ENCODE measurements at places on chromosomes 16 and 17.

DNA sequence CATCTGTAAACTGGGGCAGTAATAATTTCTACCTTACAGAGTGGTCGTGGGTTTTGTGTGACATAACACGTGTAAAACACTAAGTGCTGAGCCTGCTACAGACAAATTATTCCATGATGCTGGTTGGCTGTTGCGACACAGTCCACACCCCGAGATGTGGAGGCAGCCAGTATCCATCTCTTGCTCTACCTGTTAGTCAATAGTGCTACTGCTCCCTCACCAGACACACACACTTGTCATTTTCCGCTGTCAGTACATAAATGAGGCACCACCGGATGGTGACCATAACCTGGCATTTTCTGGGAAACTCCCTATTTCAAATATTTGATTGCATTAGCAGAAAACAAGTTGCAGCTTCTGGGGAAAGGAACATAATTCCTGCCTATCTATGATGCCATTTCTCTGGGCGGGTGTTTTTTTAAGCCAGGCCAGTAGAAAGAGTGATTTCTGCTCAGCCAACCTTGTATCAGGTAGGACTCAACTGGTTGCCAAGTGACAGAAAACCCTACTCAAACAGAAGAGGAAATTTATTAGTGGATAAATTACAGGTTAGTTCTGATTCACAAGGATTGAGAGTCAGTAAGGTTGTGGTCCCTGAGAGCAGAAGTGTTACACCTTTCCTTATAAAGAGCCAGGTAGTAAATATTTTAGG lies 24.1 kb downstream of the DNAJA2 start:
- peak; percentile 20 for DNase-seq

DNA sequence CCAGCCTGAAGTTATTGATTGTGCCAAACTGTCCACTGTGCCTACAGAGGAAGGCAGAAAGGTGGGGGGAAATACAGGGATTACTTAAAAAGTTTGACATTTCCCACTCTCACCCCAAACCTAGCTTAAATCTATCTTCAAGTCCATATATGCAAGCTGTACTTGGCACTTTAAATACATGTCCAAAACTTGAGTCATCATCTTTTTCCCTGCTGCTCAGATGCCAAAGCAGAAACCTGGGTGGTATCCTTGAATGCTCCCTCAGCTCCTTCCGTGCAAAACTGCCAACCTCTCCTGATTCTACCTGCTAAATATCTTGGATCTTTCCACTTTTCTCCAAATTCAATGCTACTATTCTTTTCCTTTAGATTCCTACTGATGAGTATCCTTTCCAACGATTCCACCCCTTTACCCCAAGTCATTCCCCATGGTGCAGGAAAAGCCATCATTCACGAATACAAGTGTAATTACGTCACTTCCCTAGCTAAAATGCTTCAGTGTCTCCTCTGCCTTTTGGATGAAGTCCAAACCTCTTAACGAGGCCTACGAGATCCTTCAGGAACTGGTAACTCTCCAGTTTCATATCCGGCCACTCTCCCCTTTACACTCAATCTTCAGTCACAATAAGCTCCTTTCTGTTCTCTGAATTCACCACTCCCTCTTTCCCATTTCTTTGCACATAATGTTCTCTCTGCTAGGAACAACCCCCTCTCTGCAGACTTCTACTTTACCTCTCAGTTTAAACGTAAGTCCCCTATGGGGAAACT lies 9.3 kb downstream of the BECN1 start:
- no peak for DNase-seq

DNA sequence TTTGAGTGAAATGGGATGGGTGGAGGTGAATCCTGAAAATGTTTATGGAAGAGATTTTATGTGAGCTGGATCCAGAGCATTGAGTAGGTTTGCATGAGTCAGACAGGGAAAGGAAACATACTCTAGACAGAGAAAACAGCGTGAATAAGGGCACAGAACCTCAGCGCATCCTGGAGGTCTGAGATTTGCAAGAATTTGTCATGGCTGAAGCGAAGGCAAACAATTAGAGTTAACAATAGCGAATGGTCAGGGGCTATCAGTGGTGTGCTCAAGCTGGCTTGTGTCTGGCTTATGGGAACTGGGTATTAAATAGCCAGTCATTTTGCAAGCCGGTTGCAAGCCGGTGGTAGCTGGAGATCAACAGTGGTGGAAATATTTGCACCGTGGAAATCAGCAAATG lies 36.4 kb downstream of the MAP2K6 start:
- DNase-seq, result no peak

GRCh38 chr16:69691980-69692911 lies 34.1 kb downstream of the NQO1 start:
- DNase-seq, result no peak

GRCh38 chr17:73297934-73298861 lies 13.6 kb downstream of the CDC42EP4 start:
- DNase-seq, result no peak

DNA sequence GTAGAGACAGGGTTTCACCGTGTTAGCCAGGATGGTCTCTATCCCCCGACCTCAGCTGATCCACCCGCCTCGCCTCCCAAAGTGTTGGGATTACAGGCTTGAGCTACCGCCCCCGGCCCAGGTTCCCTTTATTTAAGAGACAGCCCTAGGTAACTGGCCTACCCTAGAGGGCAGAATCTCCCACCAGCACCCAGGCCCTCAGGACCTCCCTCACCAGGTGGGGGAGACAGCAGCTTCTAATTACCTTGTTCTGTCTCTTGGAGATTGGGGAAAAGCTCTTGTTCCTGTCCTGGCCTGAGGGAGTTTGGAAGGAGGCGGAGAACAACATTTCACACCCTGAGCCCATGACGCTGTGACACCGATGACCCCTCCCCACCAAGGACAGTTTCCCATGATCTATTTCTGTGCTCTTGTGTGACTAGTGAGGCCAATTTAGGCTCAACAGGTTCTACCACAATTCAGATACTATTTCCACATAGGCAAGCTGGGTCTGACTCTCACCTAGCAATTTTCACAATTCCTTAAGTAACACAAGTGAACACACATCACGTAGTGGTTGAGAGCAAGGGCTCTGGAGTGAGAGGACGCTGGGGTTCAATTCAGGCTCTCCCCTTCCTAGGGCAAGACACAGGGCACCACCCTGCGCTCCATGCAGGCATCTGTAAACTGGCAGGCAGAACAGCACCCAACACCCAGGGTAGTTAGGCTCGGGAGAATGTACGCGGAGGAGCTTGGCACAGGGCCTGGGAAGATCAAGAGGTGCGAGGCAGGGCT lies 20.4 kb downstream of the HDAC5 start:
- DNase-seq, result no peak

- no peak for DNase-seq
Measured at GRCh38 chr16:50902457-50902856, 160.6 kb downstream of the CYLD start.

DNA sequence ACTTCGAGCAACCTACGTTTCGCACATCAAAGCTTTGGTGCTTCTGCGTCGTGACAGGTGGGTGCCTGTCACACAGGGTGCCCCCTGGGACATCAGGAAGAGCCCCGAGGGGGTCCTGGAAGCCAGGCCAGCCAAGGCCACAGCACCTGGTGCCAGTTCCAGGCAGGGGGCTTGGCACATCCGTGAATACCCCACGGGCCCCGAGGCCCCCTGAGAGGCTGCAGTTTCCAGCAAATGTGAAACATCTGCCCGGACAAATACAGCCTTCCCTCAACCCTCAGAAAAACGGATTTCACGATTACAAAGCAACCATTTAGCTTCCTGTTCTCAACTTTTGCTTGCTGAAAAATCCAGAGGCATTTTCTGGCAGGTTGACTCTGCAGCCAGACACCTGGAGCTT lies 109.3 kb upstream of the METRNL start:
- no peak for DNase-seq

DNA sequence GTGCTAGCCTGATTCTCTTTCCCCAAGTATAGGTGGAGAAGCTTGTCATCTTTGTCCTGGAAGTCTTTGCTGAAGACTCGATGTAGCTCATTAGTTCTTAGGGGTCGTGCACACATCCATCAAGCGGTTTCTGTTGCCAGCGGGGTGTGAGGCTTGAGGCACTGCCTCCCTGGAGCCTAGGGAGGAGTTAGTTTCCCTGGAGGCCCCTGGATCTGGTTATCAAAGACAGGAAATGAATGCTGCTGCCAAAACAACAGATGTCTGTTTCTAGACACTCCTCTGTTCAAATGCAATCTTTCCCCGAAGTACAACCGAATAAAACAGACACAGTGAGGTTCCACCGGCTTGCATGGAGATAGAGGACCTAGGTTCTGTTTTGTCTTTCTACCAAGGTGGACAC lies 17.5 kb downstream of the HS3ST4 start:
- no peak for DNase-seq

- DNase-seq, result no peak
Measured at GRCh38 chr17:59669411-59669810, 37.8 kb downstream of the PTRH2 start.

DNA sequence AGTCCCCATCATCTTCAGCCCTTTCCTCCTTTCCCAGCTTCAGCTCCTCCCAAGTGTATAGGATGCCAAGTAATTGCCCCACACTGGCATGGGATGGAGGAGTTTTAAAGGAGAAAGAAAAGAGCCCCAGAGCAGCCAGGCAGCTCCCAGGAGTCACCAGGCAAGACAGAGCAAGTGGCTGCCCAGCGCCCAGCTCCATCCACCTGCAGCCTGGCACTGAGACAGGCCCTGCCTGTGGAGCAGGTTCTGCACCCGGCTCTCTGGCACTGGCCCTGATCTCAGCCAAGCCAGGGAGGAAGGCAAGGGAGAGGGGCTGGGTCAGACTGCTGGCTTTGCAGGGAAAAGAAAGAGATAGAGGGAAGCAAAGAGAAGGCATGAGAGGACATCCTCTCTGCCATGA lies 21.7 kb downstream of the FOXN1 start:
- no peak for DNase-seq

DNA sequence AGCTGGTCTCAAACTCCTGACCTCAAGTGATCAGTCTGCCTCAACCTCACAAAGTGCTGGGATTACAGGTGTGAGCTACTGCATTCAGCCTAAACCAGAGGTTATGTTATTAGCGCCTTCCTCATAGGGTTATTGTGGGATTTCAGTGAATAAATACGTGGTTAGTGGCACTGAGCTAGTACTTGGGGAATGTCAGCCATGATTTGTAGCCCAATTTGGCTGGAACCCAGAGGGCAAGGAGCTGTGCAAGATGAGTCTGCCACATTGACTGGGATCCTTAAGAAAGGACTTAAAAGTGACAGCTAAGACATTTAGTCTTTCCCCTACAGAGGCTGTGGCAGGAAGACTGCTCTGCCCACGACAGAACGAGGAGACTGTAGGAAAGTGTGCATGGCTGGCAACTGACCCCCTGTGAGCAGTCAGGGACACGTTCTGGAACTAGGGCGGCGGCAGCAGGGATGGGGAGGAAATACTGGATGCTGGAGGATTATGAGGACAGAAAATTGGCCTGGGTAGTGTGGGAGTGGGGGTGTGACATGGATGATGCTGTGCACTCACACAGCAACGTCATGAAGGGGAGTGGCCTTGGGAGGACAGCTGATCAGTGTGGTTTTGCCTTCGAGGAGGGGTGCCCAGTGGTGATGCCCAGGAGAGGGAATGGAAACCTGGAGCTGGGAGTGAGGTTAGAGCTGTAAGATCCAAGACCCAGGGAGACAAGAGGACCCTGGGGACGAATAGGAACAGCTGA lies 14.6 kb downstream of the ATP5PD start:
- DNase-seq, result peak; percentile 52

- no peak for DNase-seq
Measured at GRCh38 chr17:63398680-63399079, 47.4 kb downstream of the CYB561 start.

DNA sequence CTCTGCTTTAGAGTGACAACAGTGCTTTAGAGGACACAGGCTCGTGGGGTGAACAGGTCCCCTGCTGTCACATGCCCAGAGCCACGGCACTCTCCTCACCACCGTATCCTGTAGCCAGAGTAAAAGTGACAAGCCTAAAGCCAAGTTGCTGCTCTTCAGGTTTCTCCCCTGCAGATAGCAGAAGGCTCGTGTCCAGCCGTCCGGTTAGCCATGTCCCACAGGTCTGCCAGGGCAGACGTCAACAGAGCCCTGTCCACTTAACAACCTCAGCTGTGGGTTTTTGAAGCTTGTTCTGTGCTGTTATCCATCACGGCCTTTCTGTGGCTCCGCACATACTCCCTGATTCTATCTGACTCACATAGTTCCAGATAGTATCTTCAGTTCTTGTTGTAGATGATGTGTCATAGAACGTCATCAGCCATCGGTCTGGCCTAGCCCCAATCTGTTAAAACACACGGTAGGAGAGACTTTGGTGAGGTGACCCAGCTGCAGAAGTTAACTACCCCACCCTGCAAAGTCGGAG lies 100.7 kb downstream of the SOCS1 start:
- peak; percentile 24 for DNase-seq

- DNase-seq, result no peak
Measured at GRCh38 chr16:11700264-11701029, 32.2 kb downstream of the SNN start.

GRCh38 chr17:57666201-57666870 lies 78.8 kb downstream of the CCDC182 start:
- DNase-seq, result no peak

DNA sequence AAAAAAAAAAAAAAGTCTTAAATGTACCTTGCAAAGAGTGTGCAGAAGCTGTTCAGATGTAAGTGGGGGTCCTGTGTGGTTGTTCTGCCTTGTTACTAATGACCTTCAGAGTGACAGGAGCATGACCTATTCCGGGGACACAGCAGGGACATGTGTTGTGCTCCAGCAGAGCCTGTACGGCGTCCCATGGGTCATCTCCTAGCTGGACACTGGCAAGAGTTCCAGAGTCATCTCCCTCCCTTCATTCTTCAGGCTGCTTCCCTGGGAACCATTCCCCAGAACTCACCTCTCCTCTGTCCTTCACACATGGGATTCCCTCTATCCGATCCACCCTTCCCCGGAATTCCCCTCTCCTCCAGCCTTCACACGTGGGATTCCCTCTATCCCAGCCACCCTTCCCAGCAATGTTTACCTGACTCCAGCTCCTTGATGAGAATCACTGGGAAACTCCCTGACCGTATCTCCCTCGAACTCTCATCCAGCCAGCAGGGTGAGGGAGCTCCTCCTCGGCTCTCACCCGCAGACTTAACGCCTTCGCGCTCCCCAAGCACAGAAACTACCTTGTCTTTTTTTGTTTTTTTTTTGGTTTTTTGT lies 85.8 kb downstream of the MRM3 start:
- DNase-seq, result no peak

DNA sequence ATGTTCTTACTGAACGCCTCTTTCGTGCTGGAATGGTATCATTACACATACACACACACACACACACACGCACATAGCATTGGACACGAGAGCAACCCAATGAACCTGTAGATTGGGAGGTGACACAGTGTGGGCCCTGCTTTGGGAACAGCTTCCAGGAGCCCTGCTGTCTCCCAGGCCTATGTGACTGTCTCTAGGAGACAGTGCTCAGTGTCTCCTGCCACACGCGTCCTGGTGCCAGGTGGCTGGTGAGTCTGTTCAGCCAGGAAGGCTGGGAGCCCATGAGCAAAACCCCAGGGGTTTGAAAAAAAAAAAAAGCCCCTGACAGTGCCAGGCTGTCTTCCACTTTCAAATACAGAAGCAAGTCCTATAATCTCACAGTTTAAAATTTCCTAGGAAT lies 2.4 kb upstream of the SPOP start:
- DNase-seq, result no peak

- no peak for DNase-seq
Measured at GRCh38 chr16:71369494-71369893, 11.0 kb downstream of the CALB2 start.

- no peak for DNase-seq
Measured at GRCh38 chr16:82470016-82470415, 156.8 kb upstream of the CDH13 start.

GRCh38 chr16:82628088-82628423 lies 1.3 kb downstream of the CDH13 start:
- DNase-seq, result no peak

Data from activated T-cell treated with anti-CD3 and anti-CD28 coated beads for 48 hours (primary cell).